Stimulated activated CD4-positive, alpha-beta T cell treated with anti-CD3 and anti-CD28 coated beads, Interleukin-4, amount 100 ng/mL, for 24 hours (primary cell): ENCODE measurements at places on chromosomes 4 and X.

DNA sequence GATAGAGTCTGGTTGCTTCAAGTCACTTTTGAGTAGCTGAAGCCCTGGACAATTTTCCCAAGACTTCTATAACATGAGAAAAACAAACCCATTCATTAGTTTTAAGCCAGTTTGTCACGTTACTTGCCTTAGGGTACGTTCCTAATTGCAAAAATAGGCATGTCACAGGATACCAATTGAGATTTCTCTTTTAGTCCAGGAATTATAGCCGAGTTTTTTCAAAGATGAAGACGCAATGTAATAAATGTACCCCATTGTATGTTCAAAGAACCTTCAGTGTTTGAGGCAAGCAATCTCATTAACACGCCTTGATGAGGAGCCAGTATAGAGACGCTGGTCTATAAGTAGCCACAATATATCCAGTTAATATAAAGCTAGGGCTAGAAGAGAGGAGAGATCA lies 534.2 kb downstream of the INPP4B start:
- no peak for DNase-seq

GRCh38 chrX:21813612-21814368 lies 25.6 kb upstream of the MBTPS2 start:
- DNase-seq, result no peak

DNA sequence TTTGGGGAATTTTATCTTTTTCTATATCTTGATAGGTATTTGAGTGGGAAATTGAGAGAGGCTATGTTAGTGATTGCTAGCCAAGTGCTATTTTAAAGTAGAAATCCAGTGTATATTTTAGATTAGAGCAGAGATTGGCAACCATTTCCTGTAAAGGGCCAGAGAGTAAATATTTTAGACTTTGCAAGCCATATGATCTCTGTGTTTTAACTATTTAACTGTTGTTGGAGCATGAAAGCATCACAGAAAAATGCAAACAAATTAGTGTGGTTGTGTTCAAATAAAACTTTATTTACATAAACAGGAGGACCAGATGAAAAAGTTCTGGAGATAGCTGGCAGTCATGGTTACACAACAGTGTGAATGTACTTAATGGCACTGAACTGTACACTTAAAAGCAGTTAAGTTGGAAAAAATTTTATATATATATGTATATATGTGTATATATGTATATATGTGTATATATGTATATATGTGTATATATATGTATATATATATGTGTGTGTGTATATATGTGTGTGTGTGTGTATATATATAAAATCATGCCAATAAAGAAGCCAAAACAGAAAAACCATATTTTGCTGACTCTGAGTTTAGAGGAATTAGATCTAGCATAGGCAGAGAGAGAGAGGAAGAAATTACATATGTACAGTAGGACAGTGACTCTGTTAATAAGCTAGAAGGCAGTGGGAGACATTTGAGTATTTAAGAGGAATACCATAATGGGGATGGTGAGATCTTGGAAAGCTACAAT lies 83.4 kb downstream of the TMEM164 start:
- DNase-seq, result no peak

DNA sequence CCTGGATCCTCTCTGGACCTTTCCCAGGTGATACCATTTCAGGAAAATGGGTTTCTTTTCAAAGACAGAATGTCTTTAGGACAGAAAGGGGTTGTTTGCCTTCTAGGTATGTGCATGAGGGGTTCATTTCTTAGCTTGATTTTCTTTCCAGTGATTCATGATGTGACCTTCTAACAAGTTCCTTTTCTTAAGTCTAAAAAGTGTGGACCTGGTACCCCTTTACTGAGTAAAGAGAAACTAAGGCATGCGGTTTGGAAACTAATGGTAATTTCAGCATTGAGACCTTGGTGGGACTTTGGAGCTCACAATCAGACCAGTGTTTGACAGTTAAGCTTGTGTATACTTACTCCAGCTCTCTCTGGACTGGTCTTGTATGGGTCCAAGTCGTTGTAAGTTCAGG lies 8.7 kb downstream of the ENOPH1 start:
- DNase-seq, result no peak

DNA sequence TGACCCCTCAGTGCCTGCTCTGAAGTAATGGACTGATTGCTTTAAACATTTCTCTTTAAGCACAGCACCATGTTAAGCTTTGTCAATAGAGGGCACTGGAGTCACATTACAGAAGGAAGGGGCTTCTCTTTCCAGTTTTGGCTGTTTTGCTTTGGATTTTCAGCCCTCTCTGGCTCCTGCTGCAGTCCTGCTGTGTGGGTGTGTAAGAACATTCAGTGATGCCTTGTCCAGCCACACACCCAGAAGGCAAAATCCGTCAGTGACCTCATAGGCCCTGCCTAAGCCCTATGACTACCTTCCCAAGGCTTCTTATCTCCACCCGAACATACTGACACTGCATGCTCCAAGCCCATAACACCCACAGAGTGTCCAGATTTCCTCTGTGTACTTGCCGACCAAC lies 215.3 kb upstream of the CTSO start:
- no peak for DNase-seq

DNA sequence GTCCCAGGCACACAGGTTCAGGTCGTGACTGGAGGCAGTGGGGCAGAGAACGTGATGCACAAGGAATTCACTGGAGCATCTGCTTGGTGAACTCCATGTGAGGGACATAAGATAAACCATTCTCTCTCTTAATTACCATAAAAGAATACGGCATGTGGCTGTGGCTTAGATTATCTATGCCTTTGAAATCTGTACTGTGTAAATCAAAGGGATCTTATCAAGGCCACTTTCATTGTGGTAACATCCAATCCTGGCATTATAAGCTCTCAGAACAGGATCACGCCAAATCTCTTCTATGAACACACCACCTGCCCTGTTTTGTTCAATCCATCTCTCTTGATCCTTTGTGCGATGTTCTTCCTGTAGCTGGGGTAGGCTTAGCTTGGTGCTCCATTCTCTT lies 192.3 kb downstream of the SPATA18 start:
- DNase-seq, result no peak

GRCh38 chr4:146435962-146436361 lies 85.8 kb downstream of the SLC10A7 start:
- DNase-seq, result no peak

DNA sequence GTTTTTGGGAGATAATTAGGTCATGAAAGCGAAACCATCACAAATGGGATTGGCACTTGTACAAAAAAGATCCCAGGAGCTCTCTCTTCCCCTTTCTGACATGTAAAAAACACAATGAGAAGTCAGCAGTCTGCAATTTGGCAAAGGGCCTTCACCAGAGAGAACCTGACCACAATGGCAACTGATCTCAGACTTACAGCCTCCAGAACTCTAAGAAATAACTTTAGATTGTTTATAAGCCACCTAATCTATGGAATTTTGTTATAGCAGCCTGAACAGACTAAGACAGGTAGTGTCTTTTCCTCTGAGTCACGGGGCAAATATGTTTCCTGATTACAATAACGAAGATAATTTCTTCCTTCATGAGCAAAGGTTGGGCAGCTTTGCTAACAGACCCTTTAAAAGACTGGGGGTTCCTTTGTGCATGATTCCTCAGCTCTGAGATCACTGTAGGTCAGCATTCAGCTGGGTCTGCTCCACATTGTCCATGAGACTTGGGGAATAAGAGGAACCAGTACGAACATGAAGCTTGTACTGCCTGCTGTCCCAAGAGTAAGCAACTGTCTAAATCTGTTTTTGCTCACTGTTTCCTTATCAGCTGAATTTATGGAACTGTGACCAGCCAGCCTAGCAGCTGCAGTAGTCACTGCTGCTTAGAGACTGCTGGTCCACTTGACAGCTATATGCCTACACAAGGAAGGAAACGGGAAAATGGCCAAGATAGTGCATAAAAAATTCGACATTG lies 191.6 kb downstream of the ANAPC10 start:
- DNase-seq, result no peak

DNA sequence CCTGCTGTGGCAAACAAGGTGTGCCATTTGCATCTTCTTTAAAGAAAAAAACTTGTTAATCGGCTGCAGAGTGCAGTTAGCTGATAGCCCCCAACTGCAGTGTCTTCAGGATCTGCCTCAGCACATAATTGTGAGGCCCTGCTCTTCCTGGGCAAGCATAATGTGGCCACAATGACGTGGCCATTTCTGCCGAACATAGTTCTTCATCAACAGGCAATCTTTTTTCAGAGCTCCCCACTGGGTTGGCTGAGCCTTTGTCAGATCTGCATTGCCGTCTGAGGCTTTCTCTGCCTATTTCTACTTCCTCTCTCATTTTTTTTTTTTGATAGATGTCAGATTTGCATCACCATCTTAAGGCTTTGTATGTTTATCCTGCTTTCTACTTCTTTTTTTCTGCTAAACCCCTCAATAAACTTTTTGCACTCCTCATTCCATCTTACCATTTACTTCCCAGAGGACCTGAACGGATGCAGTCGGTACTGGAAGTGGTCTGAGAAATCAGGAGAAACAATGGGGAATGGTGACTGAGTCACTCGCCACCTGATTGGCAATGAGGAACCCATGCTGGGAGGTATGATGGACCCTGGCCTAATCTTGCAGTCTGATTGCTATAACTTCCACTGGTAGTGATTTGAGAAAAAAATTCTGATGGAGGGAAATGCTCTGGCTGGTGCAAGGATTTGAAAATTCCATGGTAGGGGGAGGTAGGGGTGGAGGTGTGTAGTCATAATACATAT lies 21.2 kb upstream of the TAB3 start:
- DNase-seq, result no peak

DNA sequence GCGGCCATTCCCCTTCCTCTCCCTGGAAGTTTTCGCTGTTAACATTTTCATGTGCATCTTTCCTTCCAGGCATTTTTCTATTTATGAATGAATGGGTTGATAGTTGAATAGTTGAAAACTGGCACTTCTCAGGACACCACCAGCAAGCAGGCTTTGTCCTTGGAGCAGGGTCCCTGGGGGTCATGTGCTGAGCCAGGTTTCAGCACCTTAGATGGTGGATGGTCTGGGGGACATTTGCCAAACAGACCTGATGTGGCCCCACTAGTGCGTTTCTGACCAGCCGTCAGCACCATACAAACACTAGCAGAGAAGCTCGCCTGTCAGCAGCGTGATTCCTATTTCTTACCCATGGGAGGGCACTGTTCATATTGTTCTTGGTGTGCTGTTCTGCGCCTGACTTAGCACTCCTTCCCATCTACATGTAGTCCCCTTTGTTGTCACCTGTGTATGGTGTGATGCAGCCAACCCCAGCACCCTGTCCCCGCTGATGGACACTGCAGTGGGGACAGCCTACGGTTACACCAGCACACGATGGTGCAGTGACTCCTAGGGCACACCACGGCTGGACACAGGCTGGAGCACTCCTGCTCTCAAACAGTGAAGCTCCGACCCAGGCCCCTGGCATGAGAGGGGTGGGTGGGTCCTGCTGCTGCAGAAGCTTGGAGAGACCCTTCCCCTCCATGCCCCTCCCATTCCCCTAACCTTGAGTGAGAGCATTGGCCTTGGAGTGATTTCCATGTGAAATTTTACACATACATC lies 27.2 kb upstream of the WFS1 start:
- DNase-seq, result no peak

DNA sequence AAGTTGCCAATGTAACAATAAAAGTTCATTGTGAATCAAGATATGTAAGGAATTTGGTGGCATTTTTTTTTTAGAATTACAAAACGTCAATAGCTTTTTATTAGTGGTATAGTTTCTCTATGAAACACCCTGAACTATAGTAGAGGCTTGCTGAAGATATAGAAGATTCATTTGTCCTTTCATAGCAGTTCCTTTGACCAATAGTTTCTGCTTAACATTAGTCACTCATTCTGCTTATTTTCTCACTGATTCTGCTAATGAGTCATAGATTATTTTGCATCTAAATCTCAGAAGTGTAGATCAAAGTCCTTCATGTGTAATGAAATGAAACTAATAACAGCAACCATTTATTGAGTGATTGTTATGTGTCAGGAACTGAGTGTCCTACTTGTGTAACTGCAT lies 205.0 kb upstream of the TET2 start:
- no peak for DNase-seq

GRCh38 chr4:113060853-113061252 lies 11.4 kb downstream of the ANK2 start:
- no peak for DNase-seq

GRCh38 chr4:156420623-156421022 lies 467.0 kb upstream of the CTSO start:
- no peak for DNase-seq

DNA sequence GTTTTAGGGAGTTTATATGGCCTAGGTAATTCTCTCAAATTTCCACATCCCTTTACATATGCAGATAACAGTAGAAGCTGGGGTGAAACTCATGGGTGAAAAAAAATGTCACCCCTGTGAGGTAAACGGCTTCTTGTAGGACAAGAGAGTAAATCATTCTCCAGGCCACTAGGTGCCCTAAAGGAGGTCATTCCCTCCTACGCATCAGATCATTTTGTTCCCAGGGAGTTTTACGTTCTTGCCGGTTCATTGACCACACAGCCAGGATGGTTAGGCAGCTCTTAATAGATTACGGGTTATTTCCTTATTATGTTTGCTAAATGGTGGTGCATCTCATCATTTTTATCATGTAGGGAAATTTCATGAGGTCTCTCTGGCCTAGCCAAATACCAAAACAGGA lies 225.8 kb upstream of the NOCT start:
- DNase-seq, result no peak

DNA sequence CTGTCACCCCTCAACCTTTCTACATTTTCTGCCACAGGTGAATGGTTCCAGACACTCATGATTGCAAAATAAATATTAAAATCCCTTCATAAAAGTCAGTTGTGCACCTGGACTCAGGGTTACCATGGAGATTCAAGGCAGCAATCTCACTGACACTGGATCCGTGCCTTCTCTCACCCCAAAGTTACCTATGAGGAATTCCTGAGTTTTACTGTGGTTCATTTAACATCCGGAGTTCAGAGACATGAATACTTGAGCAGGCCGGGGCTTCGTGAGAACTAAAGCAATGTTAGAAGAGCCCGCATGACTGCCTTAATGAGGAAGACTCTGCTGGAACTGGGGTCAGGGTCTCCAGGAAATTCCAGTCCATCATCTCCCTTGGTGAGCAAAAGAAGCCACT lies 12.5 kb upstream of the CLNK start:
- no peak for DNase-seq
